ENCODE measurements at places on chromosomes 6 and 20. TPM values are rescaled to one million over a fixed set of nuclear protein-coding genes. Genes with fewer than 3 reads are reported as not detected.

Gene NKX2-4
- polyA plus RNA-seq, result not detected

Gene TMEM14A
- 21.3 TPM for polyA plus RNA-seq

Gene LKAAEAR1
- polyA plus RNA-seq, result 0.46 TPM

Gene KIF25
- polyA plus RNA-seq, result not detected

Gene GPR63
- polyA plus RNA-seq, result 0.03 TPM

Gene IL17F
- polyA plus RNA-seq, result not detected

Gene STX16
- polyA plus RNA-seq, result 43.1 TPM

Gene HCRTR2
- not detected for polyA plus RNA-seq

Gene RIMS1
- 0.05 TPM for polyA plus RNA-seq

Gene PFDN6
- 31.0 TPM for polyA plus RNA-seq

Gene TEAD3
- polyA plus RNA-seq, result 1.6 TPM

GRCh38 chr20:9011121-9011520 lies 57.8 kb upstream of the PLCB4 start:
- no peak for DNase-seq

- DNase-seq, result no peak
Measured at GRCh38 chr6:143864234-143864633, at the start of gene ZC2HC1B. Gene ZC2HC1B (plus strand): TSS chr6:143864474. CDS start chr6:143864540, 66 bp downstream.

DNA sequence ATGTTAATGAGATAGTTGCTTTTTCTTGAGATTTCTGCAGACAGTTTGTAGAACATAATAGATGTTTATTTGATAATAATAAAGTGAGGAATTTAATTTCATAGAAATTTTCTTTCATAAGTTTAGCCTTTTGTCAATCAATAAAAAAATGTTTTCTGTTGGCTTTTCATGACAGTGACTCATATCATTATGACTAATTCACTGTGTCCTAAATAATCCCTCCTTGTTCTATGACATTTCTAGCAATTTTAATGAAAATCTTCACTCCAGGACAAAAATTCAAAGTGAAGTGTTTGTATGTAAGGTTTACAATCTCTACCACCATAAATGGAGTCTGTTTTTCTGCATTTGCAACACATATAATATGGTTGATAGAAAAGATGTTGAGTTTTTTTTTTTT lies 109.9 kb downstream of the UTRN start:
- peak; percentile 43 for DNase-seq

GRCh38 chr20:33679758-33680485 lies 5.7 kb upstream of the NECAB3 start:
- DNase-seq, result no peak

DNA sequence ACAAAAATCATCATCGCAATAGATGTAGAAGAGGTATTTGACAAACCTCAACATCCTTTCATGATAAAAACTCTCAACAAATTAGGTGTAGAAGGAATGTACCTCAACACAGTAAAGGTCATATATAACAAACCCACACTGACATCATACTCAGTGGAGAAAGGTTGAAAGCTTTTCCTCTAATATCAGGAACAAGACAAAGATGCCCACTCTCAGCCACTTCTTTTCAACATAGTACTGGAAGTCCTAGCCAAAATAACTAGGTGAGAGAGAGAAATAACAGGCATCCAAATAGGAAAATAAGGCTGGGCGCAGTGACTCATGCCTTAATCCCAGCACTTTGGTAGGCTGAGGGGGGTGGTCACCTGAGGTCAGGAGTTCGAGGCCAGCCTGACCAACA lies 95.8 kb downstream of the ZDHHC14 start:
- DNase-seq, result no peak

GRCh38 chr20:50323209-50323608 lies 132.6 kb downstream of the CEBPB start:
- DNase-seq, result no peak

GRCh38 chr20:64045346-64046011 lies 4.0 kb downstream of the SOX18 start:
- peak; percentile 49 for DNase-seq

- DNase-seq, result peak; percentile 24
Measured at GRCh38 chr6:7169296-7169721, 61.5 kb downstream of the RREB1 start.

- peak; percentile 40 for DNase-seq
Measured at GRCh38 chr6:111614833-111615582, 9.3 kb upstream of the TRAF3IP2 start.

DNA sequence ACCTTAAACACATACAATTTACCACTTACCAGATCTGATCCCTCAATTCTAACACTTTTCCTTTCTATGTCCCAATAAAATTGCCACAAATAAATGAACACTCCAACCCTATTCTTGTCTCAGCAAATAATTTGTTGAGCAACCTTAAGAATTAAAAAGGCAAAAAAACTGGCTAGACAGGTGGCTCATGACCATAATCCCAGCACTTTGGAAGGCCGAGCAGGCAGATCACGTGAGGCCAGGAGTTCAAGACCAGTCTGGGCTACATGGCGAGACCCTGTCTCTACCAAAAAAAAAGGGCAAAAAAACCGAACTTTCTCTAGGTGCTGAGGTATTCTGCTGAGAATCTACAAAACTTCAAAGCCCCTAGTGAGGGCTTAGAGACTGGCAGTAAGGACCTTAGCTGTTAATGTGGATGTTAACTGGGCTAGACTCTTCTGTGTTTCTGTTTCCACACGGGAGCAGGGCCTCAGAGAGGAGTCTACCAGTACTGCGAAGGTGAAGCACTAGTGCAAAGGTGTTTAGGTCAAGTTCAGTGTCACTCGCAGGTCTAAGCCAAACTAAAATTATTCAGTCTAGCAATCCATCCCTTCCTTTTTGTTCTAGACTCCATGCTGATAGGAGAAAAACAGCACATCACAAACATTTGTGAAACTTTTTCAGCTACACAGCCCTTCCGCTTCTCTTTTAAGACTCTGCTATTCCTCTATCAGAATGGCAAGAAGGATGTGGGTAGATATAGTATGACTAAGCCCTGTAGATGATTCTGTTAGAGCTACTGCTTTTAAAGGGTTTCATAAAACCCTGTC lies 2.6 kb downstream of the FASTKD5 start:
- DNase-seq, result no peak

- no peak for DNase-seq
Measured at GRCh38 chr6:44665683-44666082, 278.2 kb downstream of the CDC5L start.

DNA sequence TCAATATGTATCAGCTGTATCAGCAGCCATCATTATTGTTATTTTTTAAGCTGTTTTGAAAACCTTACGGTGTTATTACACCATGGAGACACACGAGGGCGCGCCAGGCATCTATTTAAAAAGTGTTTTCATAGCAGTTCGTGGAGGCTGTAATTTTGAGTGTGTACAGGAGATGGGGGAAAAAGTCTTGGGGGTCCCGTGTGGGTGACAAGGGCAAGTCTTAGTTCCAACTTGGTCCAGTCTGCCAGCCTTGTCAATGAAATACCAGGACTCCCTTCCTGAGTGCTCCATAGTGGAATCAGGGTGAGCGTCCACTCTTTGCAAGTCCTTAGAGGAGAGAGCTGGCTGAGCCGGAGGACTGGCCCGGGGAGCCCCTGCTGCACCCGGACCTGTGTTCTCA lies 43.3 kb downstream of the SLC2A10 start:
- DNase-seq, result peak; percentile 62

DNA sequence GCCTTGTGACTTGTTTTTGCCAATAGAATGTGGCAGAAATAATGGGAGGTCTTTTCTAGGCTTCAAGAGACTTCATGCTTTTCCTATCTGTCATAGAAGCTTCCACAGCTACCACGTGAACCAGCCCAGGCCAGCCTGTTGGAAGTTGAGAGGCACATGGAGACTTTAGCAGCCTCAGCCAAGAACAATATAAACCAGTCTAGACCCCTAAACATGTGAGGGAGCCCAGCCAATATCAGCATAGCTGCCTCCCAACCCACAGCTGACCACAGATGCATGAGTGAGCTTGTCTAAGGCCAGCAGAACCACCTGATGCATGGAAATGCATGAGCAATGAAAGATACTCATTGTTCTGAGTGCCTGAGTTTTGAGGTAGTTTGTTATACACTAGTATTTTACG lies 540.7 kb upstream of the BTBD3 start:
- DNase-seq, result no peak

DNA sequence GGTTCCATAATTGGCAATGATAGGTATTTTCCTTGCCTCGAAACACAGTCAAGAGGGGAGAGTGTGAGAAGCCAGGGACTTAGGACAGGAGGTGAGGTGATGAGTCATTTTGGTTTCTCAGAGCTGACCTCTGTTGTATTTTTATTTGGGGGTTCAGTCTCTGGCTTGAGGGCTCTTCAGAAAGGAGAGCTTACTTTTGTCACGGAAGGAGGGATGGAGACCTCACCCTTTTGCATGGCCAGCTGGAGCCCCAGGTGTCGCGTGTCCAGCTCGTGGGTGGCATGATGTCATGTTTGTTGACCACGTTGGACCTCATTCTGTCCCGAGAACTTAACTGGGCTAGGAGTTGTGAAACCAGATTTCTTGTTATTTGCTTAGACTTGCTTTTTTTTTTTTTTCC lies 293.9 kb downstream of the QKI start:
- DNase-seq, result no peak

DNA sequence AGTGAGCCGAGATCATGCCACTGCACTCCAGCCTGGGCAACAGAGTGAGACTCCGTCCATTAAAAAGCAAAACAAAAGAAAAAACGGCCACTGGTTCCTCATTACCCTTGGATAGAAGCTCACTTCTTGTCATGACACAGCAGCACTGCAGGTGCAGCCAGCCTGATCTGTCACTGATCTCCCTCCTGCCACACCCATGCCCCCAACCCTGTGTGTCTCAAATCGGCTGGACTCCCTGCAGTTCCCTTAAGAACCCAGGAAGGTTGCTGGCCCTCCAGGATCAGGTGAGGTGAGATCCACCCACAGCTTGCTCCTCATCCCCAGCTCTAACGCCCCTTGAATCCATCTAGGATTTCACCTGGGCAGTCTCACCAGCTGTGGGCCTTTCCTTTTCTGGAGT lies 26.3 kb upstream of the NNAT start:
- DNase-seq, result no peak

- DNase-seq, result no peak
Measured at GRCh38 chr6:20630617-20631548, 96.6 kb downstream of the CDKAL1 start.

DNA sequence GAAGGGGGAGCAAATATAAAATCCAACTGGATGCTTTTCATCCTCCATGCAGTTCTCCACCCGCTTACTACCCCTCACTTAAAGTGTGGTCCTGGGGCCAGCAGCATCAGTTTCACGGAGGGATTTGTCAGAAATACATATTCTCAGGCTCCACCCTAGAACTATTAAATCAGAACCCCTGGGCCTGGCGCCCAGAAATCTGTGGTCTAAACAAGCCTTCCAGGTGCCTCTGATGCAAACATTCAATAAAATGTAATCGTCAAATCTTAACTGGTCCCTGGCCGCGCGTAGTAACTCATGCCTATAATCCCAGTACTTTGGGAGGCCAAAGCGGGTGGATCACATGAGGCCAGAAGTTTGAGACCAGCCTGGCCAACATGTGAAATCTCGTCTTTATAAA lies 47.7 kb downstream of the ATXN1 start:
- no peak for DNase-seq

GRCh38 chr6:118660218-118660569 lies 8.8 kb upstream of the CEP85L start:
- DNase-seq, result peak; percentile 48

GRCh38 chr20:4512891-4513550 lies 208.7 kb upstream of the PRND start:
- DNase-seq, result peak; percentile 90

- DNase-seq, result peak; percentile 76
Measured at GRCh38 chr20:56359212-56360132, 698 bp downstream of the FAM210B start.

DNA sequence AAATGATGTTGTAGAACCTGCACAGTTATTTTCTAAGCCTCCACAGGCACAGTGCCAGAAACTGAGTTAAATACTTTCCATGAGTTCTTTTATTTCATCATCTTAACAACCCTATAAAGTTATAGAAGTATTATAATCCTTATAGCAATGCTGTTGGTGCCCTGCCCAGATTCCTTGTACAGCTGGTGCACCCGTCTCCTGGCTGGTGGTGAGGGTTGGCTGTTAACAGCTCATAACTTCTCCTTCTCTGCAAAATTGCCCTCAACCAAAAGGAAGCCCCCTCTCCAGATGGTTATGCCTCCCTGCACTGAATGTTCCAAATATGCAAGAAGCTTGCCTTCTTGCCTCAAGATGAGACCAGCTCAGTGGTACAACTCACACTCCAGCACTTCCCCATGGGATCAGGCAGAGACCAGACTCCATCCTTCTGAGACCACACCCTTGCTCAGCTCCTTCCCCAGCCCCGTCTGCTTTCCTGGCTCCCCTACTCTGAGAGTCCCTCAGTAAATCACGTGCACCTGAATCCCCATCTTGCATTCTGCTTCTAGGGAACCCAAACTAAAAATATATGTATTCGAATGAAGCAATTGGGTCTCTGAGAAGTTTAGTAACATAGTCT lies 304.4 kb upstream of the PLCB4 start:
- no peak for DNase-seq

- no peak for DNase-seq
Measured at GRCh38 chr6:149409617-149410016, 9.6 kb downstream of the SUMO4 start.

DNA sequence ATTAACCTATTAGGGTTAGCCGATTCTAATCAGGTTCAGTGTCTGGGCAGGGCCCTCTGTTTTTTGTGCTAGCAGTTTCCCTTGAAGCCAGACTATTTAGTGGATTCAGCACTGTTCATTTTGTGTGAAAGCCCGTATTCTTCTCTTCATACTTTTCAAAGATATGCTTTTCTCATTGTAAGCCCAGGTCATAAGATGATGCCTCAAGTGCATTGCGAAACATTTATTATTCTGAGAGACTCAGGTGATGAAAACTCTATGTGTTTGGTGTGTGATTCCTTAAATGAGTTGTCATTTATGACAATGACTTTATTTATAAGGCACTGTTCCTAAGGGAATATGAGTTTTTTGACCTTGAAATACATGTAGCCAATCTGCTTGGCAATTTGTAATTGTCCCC lies 851.0 kb upstream of the FLRT3 start:
- no peak for DNase-seq

GRCh38 chr20:25294459-25295385 lies 46.8 kb downstream of the PYGB start:
- DNase-seq, result peak; percentile 71

DNA sequence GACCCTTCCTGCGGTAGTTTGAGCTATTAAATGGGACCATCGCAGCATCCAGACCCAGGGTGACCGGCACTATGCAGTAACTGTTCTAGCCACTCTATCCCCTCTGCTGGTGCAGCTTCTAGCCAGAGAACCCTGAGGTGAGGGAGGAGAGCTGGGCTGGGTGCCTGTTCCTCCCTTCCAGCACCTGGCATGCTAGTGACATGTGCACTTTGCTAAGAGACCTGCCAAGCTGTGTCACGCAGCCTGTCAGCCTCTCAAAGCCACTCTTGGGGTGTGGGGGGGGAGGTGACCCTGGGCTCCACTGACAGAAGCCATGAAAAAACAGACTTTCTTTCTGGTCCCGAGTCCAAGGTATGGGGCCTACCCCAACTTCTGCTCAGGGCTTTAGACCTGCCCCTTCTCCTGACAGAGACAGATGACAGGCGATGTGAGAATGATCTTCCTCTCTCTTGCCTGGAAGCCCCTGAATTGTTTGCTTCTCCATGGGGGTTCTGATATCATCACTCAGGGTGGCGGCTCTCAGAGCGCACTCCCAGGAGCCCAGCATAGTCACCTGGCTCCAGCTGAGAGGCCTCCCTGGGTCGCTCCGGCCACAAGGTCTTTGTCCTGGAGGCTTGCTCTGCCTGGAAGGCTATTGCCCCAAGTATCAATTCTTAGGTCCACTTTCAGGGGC lies 47.2 kb upstream of the MLN start:
- DNase-seq, result no peak

Data from endothelial cell of umbilical vein (primary cell).